ENCODE measurements at places on chromosomes 12 and 14.

DNA sequence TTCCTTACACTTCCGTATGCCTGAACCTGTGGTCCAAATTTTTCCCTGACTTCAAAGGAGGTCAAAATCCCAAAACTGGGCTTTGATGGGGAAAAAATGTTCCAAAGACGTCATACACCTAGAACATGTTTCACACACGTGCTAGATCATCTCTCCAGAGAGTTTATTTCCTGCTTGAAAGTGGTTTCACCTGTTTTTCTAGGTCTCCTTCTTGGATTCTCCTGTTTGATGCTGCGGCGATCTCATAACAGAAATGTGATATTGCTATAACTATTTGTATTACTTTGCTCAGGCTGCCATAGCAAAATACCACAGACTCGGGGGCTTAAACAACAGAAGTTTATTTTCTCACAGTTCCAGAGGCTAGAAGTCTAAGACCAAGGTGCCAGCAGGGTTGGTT, 19.7 kb upstream of the TMCC3 start:
- DNase-seq: no peak

GRCh38 chr12:3313066-3313465, 177.9 kb upstream of the PRMT8 start:
- no peak for DNase-seq

GRCh38 chr12:106415134-106415533, 57.6 kb downstream of the POLR3B start:
- DNase-seq: no peak

- DNase-seq: no peak
Observed at GRCh38 chr14:58002618-58003017, 136.7 kb upstream of the SLC35F4 start.

GRCh38 chr12:117367006-117367638, 5.7 kb upstream of the NOS1 start:
- DNase-seq: peak; percentile 10

GRCh38 chr12:118302053-118302452, 70.7 kb downstream of the TAOK3 start:
- DNase-seq: no peak

- DNase-seq: no peak
Observed at GRCh38 chr14:95305145-95305544, 14.6 kb downstream of the CLMN start.

- DNase-seq: no peak
Observed at GRCh38 chr12:111732786-111733185, 33.9 kb upstream of the ALDH2 start.

- DNase-seq: no peak
Observed at GRCh38 chr12:12384571-12385340, 27.9 kb downstream of the BORCS5 start.
